Activated CD4-positive, alpha-beta T cell treated with anti-CD3 and anti-CD28 coated beads for 1 hour (primary cell): ENCODE measurements at places on chromosomes 13 and 19.

DNA sequence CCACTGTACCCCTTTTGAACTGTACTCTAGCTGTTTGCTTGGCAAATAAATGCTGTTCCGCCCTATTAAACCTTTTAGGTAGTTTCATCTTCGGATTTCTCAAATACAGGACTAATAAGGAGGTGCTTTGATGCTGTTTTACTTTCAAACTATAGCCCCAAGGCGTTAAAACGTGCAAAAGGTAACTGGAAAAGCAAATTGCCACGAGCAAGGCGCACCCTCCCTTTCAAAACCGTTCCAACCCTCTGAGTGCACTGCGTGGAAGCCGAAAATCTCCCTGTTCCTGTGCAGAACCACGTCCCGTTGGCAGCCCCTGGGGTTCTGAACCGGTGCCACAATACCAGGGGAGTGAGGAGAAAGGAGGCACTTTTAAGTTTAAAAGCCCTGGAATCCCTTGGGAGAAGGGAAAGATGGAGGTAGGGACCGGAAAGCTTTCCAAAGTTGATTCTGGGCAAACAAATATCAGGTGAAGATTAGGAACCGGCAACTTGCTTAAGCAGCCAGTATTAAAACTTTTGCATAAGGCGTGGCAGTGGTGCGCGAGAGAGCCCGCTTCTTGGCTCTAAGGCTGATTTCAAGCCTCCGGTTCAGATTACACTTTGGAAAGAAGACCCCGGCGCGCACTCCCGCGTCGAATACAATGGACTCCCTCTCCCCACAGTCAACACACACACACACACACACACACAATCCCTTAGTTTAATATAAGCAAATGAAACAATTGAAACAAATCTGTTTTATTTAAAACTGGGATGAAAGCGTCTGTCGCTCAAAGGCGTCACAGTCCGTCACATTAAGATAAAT, 9.5 kb downstream of the POU4F1 start:
- no peak for DNase-seq

DNA sequence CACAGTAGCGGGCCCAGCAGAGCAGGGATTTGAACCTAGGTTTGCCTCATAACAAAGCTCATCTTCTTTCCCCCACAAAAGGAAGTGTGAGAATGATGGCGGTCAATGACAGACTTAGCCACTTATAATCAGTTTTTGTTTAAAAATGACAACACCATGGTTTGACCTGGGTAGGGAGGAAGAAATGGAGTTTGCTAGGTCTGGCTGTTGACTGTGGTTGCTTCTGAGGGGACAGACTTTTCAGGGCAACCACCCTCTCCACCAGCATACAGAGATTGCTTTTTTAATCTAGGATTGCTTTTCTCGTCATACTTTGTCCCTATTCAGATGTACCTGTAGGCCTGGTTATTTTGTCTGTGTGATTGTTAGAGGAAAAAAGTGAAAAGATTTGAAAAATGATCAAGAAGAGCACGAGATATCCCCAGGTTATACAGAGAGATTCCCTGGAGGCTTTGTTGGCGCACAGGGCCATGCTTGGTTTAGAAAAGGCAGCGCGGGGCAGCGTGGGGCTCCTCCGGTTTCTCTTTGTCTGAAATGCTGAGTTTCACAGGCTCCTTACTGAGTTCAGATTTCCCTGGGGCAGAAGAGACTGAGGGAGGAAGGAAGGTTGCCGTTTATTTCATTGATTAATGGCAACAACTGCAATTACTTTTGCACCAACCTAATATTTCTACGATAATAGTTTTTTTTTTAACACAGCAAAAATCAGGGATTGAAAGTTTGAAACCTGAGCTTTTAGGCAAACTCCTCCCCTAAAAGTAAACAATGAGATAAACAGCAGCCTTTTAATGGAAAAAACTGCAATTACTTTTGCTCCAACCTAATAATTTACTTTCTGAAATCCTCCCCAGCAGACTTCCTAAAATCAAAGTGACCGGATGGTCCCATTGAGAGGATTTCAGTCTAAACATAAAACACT, 97.0 kb upstream of the RNF113B start:
- DNase-seq: no peak

GRCh38 chr13:100646030-100646673, 28.4 kb downstream of the TMTC4 start:
- DNase-seq: no peak

DNA sequence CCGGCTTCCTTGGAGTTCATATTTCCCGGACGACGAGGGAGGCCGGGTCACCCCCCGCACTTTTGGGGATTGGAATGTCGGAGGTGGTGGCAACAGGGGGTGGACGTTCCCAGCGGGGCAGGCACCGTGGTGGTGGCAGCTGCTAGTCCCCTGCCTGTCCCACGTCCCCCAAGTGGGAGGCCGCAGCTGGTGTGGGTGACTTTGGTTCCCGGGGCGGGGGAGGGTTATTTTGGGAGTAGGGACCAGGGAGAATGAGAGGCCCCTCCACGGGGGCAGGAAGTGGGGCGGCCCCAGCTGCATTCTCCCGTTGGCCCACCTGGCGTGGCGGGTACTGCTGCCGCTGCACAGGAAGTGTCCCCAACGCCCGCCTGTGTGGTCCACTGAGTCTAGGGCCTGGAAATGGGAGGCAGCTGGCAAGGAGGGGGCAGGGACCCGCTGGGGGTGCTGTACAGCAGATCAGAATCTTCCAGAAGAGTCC, 11.1 kb upstream of the PLIN3 start:
- no peak for DNase-seq

- no peak for DNase-seq
Measured at GRCh38 chr13:114310956-114311355, 3.3 kb upstream of the CHAMP1 start.

GRCh38 chr19:1082928-1083816, 12.0 kb downstream of the POLR2E start:
- DNase-seq: no peak
